ENCODE measurements at places on chromosomes 1 and 21. TPM values are rescaled to one million over a fixed set of nuclear protein-coding genes. Genes with fewer than 3 reads are reported as not detected.

ESRRG gene
- 1.9 TPM for total RNA-seq

NOTCH2 gene
- total RNA-seq: 101 TPM

CATSPER4 gene
- not detected for total RNA-seq

MMEL1 gene
- 7.6 TPM for total RNA-seq

DNA sequence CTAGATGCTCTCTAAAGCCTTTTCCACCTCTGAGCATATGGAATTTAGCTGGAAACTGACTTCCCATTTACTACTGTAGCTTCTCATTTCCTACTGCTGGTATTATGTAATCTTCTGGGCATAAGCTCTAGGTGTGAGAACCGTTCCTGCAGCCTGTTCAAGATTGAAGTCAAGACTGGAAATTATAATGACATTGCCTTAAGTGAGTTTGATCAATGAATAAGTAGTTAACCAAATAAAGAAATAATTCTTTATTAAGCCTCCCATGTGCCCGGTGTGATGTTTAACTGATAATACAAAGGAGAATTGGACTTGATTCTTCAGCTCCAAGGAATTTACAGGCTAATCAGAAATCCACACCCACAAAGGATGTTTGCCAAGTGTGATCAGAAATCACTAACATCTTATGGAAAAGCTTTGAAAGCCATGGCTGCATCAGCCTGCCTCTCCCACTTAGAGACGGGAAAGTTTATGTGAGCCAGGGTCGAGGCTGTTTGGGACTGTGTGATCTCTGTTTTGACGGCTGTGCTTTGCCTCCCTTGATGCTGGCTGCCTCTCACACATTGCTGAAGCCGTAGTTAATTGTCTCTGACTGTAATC is 36.4 kb upstream of the PRELP start:
- no peak for DNase-seq

DNA sequence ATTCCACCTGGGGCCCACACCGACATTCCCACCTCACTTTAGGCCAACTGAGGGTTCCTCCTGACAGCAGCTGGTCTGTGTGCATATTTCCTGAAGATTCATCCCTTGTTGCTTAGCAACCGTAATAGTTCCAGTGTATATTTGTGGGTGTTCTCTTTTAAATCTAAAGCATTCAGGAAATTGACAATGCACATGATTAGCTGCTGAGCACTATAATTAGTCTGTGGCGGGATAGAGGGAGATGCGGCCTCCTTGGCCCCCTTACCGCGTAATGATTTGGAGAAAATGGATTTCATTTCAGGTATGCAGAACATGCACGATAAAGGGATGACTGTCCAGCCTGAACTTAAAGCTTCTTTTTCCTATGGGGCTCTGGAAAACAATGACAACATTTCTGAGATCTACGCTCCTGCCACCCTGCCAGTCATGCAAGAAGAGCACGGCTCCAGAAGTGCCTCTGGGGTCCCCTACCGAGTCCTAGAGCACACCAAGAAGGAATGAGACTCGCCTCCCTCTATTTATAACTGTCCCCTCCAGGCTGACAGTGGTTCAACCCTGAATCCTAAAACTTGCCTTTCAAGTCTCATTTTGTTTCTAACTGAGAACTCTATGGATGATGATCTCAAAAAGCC is 33.8 kb upstream of the RCAN3 start:
- DNase-seq: no peak

GRCh38 chr1:47990286-47990685 is 6.9 kb downstream of the TRABD2B start:
- no peak for DNase-seq

DNA sequence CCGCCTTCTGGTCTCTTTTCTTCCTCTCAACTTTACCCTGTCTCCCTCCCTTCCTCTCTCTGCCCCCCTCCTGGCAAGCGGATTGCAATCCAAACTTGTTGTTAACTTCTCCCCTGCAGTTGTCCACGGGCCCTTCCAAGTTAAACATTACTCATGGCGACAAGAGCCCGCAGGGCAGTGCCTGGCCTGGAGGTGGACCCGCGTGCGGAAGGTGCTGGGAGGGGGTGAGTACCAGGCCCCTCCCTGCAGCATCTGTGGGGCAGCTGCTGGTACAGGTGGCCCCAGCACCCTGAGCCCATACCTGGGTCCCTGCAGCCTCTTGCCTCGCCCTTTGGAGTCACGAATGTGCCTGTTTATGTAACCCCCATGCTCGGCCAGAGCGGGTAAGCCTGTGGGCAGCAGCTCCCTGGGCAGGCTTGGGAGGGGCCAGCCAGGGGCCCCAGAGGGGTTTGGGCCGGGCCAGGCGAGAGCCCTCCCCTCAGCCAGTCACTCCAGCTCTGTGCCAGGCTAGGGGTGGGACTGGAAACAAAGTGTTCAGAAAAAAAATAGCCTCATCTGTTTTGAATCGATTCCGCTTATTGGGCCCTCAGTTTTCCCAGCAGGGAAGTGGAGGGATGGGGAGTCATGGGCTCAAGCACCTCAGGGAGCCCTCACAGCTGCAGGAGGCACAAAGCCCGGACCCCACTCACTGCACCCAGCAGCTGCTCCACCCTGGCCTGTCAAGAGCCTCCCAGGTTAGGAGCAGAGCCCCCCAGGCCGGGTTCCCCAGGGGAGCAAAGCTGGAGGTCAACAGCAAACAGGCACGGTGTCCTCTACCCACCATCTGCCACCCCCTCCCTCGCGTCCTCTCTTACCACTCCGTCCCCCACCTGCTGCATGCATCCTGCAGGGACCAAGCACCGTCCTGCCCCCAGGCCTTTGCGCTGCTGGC is 14.0 kb upstream of the FAAP20 start:
- peak; percentile 86 for DNase-seq

- no peak for DNase-seq
Observed at GRCh38 chr1:210089855-210090254, 142.7 kb upstream of the SERTAD4 start.

GRCh38 chr1:224435318-224435763 is 744 bp upstream of the WDR26 start:
- DNase-seq: no peak

GRCh38 chr21:17270229-17270628 is 242.6 kb upstream of the CXADR start:
- no peak for DNase-seq

- DNase-seq: no peak
Observed at GRCh38 chr1:193014400-193014799, 44.8 kb downstream of the UCHL5 start.

DNA sequence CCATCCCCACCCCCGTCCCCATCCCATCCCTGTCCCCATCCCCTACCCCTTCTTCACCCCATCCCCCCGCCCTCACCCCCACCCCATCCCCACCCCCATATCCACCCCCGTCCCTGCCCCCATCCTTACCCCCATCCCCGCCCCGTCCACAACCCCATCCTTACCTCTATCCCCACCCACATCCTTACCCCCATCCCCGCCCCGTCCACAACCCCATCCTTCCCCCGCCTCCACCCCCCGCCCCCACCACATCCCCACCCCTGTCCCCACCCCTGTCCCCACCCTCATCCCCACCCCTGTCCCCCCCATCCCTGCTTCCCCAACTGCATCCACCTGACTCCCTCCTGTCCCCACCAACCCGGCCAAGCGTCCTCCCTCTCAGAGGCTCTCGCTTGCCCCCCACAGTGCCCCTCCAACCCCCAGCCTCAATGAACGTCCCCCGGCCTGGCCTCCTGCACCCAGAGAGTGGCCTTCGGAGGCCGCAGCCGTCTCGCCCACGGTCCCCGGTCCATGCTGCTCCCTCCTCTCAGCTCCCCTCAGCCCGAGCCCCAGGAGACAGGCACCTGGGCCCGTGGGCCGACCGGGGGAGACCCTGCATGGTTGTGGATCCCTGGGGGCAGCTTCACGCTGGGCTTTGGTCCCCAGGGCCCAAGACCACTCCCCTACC is 25.5 kb upstream of the C1orf159 start:
- DNase-seq: no peak

DNA sequence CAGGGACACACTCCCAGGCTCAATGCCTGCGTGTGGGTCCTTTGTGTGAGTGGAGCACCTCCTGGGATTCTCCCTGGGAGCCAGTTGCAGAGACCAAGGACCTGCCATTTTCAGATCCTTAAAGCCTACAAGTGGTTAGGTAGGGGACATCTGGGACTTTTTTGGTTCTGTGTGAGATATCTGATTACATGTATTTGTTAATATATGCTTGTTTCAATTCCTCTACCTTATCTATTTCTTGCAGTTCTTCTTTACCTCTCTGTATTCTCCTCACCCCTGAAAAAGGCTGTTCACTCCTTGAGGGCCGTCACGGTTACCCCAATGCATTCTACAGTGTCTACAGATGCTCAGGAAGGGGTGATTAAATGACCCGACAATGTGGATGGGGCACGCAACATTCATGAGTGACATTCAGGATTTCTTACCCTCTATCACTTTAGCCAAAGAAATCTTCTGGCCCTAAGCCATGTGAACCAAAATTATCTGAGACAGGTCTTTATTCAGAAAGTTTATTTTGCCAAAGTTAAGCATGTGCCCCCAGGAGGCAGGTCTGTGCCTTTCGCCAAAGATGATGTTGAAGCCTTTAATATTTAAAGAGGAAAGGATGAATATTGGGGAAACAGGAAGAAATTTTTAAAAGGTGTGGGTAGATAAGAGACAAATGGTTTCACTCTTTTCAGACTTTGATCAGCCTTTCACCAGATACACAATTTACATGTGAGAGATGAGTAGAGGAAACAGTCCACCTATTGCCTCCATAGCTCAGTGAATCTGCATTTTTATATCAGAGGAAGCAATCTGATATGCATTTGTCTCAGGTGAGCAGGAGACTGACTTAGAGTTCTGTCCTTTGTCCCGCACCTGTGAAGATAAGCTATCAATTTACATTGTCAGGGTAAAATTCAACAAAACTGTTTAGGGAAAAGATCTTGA is 44.6 kb upstream of the MPZL1 start:
- no peak for DNase-seq
